ENCODE measurements at places on chromosomes 12 and 14.
A peak's percentile ranks its signal among the peaks of the same experiment; 100 is the strongest.

DNA sequence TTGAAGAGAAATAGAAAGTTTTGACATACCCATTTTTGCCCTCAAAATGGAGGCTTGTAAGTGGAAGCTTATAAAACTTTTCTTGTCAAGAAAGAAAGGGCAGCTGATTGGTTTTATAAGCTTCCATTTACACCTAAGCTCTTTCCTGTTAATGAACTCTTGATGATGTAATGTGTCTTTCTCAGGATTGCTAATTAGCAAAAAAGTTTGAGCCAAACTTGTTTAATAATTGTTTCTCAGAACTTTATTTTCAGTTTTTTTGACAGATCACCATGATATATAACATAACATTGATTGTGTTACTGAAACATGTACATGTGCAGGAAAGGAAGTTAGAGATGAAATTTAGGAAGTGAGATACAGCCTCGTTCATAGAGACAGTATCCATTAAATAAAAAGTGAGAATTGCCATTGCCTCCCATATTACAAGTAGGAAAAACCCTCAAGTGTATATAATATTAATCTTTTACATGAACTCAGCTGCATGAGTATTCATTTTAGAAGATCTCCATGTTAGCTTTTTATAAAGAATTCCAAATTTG is 26.8 kb downstream of the RIC8B start:
- no peak for DNase-seq

DNA sequence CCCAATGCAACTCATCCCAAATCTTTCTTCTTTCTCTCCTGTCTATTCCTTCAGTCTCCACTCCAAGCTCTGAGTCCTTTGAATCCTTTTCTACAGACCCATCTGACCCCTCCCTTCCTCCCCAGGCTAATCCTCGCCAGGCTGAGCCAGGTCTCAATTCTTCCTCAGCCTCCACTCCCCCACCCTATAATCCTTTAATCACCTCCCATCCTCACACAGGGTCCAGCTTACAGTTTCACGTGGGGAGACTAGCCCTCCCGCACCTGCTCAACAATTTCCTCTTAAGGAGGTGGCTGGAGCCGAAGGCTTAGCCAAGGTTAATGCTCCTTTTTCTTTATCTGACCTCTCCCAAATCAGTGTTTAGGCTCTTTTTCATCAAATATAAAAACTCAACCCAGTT is 63.8 kb downstream of the MOK start:
- DNase-seq, result no peak

GRCh38 chr12:505221-505620 is 45.5 kb downstream of the B4GALNT3 start:
- no peak for DNase-seq

- no peak for DNase-seq
These were observed 169.2 kb upstream of the MYL2 start for GRCh38 chr12:111089616-111090015.

DNA sequence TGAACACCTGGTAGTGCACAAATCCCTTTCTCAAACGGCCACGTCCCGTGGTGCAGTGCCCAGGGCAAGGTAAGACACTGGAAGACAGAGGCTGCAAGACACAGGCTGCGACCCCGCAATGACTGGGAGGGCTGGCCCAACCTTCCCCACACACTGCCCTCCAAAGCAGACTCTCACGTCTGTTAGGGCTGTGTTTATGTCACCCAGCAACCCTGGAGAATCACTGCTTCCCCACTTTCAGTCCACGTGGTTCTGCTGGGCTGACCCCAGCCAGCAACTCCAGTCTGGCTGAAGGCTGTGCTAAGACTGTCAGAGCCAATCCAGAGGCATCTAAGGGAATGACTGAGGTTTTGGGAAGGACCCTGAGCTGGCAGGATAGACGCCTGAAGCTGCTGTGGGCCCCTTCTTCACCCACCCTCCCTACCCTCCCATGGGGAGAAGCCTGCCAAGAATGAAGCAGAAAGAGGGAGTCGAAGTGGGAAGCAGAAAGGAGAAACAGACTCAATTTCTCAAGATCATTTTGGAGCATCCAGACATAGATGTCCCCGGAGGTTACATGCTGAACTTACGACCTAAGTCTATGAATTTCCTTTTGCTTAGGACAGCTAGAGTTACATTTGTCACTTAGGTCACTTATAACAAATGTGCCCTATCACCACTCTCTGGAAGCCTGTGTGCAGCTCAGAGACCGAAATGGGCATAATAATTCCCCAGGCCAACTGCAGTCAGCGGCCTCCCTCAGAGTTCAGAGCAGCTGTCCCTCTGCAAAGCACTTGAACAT is 11.7 kb downstream of the KDM2B start:
- DNase-seq, result no peak

GRCh38 chr12:111285200-111285599 is 83.7 kb downstream of the PHETA1 start:
- no peak for DNase-seq

DNA sequence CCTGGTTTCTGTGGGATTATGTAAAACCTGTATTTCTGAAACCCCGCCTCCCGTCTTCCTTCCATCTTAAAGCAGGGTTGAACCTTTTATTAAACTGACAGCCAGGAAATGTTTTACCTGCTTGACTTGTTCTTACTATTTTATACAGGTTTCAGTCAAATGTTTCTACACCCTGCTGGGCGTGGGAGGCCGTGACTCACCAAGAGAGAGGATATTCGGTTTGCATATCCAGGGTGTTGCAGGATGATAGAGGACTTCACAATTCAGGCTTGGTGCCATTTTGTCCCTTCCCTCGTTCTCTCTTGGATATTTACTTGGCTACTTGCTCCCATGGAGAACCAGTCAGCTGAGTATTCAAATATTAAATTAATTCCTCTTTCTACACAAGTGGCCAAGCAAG is 69.7 kb downstream of the ARF6 start:
- DNase-seq, result no peak

DNA sequence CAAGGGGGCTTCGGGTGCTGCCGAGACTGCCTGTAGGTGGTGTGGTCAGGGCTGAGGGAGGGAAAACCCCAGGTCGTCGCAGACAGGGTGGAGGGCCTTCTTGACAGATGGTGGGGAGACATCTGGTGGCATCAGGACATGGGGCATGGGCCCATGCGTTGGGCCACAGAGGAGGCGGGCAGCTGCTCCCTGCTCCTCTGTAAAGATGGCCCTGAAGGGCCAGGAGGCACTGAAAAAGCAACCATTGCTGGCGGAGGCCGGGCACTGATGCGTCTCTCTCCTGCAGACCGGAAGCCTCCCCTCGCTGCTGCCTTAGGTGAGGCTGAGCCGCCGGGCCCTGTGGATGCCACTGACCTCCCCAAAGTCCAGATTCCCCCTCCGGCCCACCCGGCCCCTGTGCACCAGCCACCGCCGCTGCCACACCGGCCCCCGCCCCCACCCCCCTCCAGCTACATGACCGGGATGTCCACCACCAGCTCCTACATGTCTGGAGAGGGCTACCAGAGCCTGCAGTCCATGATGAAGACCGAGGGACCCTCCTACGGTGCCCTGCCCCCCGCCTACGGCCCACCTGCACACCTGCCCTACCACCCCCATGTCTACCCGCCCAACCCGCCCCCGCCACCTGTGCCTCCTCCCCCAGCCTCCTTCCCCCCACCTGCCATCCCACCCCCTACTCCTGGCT is 28.8 kb downstream of the CCNK start:
- no peak for DNase-seq

GRCh38 chr12:121530600-121531355 is 50.0 kb downstream of the KDM2B start:
- peak; percentile 83 for DNase-seq

DNA sequence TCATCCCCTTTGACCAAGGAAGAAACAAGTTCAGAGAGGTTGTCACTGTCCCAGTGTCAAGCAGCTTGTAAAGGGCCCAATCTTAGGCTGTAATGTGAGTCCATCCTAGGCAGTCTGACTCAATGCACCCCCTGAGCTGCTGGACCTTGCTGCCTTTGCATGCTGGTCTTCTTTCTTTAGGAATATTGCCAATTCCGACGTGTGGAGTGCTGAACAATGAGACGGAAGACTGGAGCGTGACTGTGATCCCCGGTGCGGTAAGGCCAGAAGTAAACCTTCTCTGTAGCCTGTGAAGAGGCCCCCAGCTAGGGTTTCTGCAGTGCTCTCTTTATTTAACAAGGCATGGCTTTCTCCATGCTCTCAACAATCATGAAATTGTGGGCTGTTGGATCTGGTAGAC is 963 bp downstream of the TCTN2 start:
- no peak for DNase-seq

DNA sequence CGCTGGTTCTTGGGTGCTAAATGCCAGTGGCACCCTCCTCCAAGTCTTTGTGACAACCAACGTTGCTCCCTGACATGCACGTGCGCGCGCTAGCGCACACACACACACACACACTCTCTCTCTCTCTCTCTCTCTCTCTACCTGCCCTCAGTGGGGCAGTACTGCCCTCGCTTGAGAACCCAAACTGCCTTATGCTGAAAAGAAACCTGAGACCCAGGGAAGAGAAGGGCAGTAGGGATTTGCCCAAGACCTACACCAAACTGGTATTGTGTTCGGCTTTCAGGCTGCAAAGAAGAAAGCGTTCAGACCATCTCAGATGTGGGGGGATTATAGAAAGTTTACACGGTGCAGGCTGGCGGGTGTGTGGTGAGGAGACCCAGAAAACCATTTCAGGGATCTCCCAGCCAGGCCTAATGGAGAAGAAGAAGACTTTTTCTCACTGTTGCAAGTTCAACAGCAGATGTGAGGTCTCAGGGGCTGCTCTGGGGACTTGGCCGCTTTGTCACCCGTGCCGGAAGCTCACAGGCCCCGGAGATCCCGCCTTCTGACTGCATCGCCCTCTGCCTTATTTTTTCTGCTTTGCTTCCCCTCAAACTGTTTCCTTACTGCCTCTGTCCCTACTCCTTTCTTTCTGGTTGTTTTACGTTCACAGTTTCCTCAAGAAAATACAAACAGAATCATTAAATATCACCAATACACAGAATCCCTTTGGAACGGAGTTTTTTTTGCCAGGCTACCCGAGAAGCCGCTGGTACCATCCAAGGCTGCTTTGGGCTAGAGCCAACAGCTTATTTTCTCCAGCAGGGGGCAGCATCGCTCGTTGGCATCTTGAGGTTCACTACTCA is 82.4 kb downstream of the PPM1A start:
- DNase-seq, result peak; percentile 38

DNA sequence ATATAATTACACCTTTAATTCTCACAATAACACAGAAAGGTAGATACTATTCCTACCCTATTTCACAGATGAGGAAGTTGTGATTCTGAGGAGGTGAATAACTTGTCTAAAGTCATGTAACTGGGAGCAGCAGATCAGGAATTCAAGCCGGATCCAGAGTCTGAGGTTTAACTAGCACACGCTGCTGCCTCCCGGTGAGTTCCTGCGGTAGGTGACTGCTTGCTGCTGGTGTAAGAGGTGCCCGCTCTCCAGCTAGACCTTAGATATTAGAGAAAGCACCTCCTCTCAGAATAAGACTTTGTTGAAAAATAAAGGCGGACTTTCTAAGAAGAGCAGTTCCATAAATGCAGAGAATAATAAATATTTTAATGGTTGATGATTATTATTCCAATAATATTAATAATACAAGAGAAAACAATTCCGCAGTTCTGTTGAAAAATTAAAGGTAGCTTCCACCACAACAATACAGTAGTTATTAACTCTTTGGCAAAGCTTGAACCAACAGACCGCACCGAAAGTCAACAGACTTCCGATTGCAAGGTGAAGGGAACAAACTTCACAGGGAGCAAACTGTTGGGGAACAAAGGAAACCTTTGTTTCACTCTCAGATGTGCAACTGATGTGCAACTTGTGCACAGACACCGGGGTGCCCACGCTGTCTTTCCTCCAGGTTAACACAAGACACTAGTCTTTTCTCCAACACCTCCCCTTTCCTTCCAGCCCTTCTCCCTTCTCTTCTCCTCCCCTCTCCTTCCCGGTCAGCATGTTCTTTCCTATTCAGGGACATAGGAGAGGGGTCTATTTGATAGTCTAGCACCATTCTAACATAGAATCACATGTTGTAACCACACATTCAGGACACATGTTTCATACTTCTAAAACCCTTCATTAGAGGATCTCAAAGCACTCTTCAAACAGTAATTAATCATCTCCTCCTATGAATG is 73.2 kb upstream of the EGLN3 start:
- DNase-seq, result no peak

DNA sequence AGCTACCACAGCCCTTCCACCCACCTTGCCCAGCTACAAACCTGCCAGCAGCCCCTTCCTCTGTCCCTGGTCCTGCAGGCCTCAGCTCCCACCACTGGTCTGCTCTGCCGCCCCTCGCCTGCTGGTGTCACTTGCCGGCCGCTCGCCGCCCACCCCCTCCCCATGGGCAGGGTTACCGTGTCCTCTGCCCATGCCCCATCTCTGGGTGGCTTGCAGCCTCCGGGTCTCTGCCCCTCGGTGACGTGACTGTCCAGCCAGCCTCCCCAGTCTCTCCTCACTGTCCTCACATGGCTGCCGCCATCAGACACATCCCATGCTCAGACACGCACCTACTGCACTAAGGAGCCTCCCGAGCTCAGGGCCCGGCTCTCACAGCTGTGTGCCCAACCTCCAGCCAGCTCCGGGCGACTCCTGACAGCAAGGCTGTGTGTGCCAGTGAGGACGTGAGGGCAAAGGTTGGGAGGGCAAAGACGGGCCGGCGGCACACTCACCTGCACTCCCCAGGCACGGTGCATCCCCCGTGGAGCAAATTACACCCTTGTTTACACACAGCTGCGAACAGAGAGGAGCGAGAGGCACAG is 13.4 kb downstream of the JAG2 start:
- DNase-seq, result no peak

DNA sequence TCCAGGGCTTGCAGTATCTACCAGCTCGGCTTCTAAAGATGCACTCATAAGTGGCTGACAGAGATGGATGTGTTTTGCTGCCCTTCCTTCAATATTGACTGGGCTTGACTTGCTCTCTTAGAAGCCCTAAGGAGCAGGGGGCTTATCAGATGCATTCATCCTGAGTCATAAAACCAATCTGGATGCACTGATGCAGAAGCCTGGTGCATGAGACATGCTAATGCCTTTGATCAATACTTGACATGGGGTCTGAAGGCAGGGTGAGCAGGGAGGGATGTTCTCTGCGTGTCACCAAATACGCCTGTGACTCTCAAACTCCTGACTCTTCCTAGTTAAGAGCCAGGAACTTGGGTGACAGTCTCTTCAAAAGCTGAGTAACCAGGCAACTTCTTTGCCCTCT is 77.8 kb upstream of the HSPB8 start:
- DNase-seq, result no peak

DNA sequence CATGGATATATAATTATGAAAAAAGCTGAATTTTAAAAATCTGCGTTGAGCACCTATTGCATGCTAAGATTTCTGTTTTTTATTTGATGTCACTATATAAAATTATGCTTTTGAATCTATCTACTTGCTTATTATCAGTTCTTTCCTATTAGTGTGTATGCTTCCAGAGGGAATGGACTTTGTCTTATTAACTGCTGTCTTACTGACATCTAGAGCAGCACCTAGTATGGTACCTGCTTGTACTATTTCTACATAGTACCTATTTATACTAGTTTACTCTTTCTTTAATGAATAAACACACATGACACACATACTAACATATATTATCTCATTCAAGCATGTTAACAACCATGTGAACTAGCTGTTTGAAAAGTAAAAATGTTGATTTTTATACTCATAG is 38.6 kb upstream of the PIK3C2G start:
- no peak for DNase-seq

GRCh38 chr12:48936379-48936979 is 11.2 kb upstream of the FKBP11 start:
- DNase-seq, result peak; percentile 63

GRCh38 chr12:97567619-97568110 is 105.1 kb downstream of the RMST start:
- DNase-seq, result no peak
